Thoracic aorta (tissue), 2 donors: ENCODE measurements at places on chromosomes 1 and 21. TPM values are rescaled to one million over a fixed set of nuclear protein-coding genes. Genes with fewer than 3 reads are reported as not detected.

DNA sequence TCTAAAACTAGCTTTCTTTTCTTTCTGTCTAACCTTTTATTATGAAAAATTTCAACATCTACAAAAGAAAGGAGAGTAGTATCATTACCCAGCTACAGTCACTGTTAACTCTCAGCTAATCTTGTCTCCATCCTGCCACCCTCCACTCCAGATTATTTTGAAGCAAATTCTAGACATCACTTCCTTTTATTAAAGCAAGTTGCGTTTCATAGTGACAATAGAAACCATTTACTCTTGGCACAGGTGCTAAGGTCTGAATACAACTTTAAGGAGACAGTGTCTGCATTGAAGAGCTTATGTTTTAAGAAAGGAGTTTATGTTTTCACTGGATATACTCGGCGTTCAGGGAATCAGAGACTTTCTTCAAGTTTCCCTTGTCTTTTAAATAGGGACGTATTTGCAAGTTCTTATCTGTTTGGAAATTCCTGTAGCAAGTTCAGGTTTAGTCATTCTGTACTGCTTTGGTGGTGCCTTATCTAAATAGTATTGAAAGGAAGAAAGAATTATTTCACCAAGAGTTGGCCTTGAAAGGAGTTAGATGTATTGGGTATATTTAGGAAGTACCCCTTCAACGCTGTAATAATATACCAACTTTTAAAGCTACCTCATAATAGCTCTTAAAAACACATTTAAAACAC lies 42.7 kb downstream of the ITSN1 start:
- DNase-seq = no peak

DNA sequence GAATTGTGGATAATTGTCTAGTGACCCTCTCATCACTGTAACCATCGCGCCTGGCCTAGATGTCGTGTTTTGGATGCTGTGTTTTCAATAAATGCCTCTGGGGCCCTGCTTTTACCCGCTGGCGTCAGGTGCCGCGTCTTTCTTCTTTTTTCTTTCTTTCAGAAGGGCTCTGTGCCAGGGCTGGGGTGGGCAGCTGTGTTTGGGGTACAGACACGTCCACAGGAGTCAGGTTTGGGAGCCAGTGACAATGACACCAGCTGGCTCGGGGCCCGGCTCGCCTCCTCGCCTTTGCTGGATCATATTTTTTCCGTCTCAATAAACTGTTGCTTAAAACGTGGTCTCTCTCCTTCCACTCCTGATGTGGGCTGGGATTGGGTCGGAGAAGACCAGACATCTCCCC lies 16.1 kb downstream of the TMEM201 start:
- no peak for DNase-seq

The CBR3 gene
- 19.3 TPM for total RNA-seq

The SMCP gene
- not detected for total RNA-seq

DNA sequence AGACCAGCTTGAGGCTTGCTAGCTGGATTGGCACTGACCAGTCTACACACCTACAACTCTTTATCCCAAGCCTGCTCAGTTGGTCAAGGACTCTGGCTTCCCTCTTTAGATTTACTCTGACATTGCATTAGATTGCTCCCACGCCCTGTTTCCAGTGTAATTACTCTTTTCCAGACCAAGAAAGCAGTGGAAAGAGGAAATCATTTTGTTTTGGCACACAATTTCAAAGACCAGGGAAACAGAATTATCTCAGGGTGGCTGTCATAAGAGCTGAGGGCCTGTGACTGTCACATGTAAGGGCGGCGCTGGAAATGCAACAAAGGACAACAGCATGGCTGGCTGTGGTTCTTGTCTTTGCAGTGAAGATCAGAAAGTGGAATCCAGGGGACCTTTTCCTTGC lies 302.7 kb downstream of the HHAT start:
- no peak for DNase-seq

DNA sequence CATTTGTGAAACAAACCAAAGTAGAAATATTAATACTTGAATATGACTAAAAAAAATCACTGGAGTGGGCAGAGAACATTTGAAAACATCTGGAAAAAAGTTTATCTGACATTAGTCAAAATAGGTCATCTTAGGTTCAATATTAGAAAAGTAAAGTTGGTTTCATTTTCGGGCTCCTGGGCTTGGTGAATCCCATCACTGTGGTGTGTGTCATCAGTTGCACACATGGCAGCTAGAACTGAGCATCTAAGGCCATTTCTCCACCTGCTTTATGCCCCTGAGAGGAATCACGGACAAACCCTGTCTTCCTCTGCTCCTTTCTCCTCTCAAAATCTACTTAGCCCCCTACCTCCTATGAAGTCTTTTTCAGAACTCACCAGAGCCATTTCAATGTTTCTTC lies 5.4 kb downstream of the HSD11B1 start:
- DNase-seq = no peak

- DNase-seq = no peak
These were observed 133.4 kb downstream of the SYT2 start for GRCh38 chr1:202576816-202577215.

- no peak for DNase-seq
These were observed 15.9 kb downstream of the CLDN14 start for GRCh38 chr21:36463991-36464390.

DNA sequence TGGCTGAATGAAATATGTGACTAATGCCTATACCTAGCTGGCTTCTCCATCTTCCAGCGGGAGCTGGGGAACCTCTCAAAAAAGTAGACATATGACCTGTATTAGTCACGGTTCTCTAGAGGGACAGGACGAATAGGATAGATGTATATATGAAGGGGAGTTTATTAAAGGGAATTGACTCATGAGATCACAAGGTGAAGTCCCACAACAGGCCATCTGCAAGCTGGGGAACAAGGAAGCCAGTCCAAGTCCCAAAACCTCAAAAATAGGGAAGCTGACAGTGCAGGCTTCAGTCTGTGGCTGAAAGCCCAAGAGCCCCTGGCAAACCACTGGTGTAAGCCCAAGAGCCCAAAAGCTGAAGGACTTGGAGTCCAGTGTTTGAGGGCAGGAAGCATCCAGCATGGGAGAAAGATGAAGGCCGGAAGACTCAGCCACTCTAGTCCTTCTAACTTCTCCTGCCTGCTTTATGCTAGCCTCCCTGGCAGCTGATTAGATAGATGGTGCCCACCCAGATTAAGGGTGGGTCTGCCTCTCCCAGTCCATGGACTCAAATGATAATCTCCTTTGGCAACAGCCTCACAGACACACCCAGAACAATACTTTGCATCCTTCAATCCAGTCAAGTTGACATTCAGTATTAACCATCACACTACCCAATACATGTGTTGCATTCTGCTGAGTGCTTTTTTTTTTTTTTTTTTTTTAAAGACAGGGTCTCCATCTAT lies 19.6 kb downstream of the OLIG1 start:
- no peak for DNase-seq

The HPCA gene
- not detected for total RNA-seq

The WNT3A gene
- not detected for total RNA-seq

- DNase-seq = no peak
These were observed 37.7 kb downstream of the FAAP20 start for GRCh38 chr1:2156866-2157265.

GRCh38 chr21:42397746-42398394 lies 2.0 kb upstream of the TMPRSS3 start:
- no peak for DNase-seq

GRCh38 chr1:220040028-220040596 lies 6.2 kb downstream of the EPRS1 start:
- DNase-seq = no peak

DNA sequence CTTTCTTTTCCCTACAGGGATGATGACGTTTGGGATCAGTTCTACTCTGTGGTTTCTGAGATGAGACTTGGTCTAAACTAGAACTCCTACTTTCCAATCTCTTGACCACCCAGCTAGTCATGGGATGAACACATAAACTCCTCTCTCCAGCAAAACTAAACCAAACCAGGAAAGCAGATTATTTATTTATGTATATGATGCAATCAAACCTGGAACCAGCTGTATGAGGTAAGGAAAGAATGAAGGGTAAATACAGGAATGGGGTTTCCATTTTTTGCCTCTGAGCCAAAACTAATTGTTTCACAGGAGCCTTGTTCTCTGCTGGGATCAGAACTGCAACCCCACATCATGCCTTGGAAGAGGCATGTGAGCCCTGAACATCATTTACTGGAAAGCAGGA lies 3.3 kb upstream of the AGT start:
- no peak for DNase-seq

- DNase-seq = no peak
These were observed 43.0 kb downstream of the MATN1 start for GRCh38 chr1:30680429-30680828.

The DENND2D gene
- 15.8 TPM for total RNA-seq

The CAMSAP2 gene
- 60.7 TPM for total RNA-seq

- DNase-seq = no peak
These were observed 28.5 kb downstream of the MAP3K21 start for GRCh38 chr1:233355841-233356704.

The LORICRIN gene
- not detected for total RNA-seq

- DNase-seq = no peak
These were observed 7.9 kb downstream of the KIF21B start for GRCh38 chr1:201015551-201016091.

DNA sequence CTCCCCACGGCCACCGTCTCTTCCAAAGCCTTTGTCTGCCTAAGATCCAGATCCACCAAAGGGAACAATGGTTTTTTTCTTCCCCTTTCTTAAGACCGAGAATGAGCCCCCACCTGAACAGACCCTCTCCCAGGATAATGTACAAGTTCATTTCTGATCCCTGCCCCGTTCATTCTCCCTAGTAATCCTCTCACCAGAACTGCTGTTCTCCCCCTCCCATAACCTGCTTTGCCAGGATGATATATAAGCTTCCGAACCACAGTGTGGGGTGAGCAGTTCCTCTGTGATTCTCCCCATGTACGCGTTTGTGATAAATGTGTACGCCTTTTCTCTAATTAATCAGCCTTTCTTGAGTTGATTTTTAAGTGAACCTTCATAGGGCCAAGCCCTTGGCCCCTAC lies 4.9 kb downstream of the RD3 start:
- DNase-seq = no peak

The PLA2G2C gene
- not detected for total RNA-seq

GRCh38 chr1:175419684-175420517 lies 227.3 kb upstream of the KIAA0040 start:
- DNase-seq = no peak

GRCh38 chr1:61426254-61426653 lies 298.7 kb downstream of the TM2D1 start:
- no peak for DNase-seq

- no peak for DNase-seq
These were observed 59.7 kb downstream of the RABGAP1L start for GRCh38 chr1:174218983-174219382.

The LAMC2 gene
- 4.5 TPM for total RNA-seq

DNA sequence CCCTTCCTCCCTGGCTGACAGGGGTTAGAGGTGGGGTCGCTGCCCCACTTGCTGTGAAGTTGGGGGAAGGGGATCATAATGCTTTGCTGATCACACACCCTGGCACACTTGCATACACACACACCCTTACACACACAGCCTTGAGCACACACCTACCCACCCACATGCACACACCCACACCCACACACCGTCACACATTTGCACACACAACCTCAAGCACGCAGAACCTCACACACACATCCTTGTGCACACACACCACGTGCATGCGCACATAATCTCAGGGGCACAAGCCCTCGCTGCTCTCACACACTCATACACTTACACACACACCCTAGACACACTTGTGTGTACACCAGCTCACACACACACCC lies 16.4 kb upstream of the TNFRSF8 start:
- DNase-seq = no peak

DNA sequence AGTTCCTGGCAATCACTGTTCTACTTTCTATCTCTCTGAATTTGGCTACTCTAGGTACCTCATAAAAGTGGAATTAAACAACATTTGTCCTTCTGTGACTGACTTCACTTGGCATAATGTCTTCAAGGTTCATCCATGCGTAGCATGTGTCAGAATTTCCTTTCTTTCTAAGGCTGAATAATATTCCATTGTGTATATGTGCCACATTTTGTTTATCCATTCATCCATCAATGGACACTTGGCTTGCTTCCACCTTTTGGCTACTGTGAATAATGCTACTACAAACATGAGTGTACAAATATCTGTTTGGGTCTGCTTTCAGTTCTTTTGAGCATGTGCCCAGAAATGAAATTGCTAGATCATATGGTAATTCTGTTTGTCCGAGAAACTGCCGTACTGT lies 14.7 kb downstream of the CACHD1 start:
- DNase-seq = no peak

GRCh38 chr1:85224734-85225623 lies 24.2 kb upstream of the SYDE2 start:
- no peak for DNase-seq

- no peak for DNase-seq
These were observed 4.1 kb upstream of the RBP7 start for GRCh38 chr1:9992910-9993309.

- DNase-seq = no peak
These were observed at the start of gene GRHL3 for GRCh38 chr1:24319312-24319863. GRHL3 (plus strand) TSS chr1:24319357; CDS start chr1:24319552, 195 bp downstream.

DNA sequence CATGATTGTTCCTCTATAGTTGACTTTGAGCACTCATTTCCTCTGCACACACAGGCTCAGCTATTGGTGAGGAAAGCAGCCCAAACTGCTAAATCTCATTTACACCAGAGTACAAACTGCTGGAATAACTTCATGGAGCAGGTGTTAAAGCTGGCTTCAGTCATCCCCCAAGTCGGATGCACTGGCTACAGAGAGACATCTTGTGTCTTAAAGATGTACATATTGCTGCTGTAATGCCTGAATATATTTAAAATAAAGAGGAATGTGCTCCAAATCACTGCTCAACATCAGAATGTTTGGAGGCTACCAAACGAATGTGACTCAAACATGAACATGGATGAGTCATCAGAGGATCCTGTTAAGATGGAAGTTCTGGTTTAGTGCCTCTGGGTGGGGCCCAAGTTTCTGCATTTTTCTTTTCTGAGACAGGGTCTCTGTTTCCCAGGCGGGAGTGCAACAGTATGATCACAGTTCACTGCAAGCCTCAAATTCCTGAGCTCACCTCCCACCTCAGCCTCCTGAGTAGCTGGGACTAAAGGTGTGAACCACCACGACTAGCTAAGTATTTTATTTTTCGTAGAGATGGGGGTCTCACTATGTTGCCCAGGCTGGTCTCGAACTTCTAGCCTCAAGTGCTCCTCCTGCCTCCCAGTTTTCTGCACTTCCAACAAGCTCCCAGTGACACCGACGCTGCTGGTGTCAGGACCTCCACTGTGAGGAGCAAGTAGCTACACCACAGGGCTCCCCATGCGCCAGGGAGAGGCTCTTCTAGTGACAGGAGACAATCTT lies 79.0 kb upstream of the KRTAP19-8 start:
- DNase-seq = no peak

DNA sequence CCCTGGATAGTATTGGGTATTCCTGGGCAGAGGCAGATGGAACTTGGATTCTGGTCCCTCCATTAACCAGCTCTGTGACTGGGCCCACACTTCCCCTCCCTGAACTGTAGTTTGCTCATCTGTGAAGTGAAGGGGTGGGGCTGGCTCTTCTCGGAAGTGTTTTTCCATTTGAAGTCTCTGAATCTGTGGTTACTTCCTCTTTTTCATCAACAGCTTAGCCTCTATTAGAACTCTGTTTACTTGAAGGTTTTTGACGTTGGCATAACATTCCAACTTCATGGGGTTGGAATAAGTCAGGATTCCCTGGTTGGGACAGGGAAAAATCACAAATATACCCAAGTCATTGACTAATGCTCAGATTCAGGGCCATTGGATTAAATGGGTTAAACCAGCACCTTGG lies 3.6 kb downstream of the KIAA0040 start:
- DNase-seq = no peak
